ENCODE measurements at places on chromosomes 13 and 19. TPM values are rescaled to one million over a fixed set of nuclear protein-coding genes. Genes with fewer than 3 reads are reported as not detected.

DNA sequence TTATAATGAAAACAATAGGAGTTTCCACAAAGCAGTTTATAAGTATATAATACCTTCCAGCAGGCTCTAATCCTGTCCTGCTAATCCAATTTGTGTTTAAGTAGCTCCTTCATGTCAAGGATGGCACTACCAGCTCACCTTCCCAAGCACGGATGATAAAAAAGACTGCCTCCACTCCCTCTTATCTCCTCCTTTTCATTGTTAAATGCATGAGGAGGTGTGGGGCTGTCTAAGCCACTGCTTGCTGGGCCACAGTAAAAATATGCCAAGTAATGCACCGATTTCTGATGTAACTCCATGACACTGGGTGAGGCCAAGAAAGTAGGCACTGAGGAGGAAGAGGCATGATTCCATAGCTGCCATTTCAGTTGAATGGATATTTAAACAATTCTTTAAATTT, 193.1 kb downstream of the ZIC5 start:
- no peak for DNase-seq
- no peaks in the 10 kb centered on the region for H3K4me1 ChIP-seq
- H3K4me3 ChIP-seq, result no peak overlapping the region
- no peak overlapping the region for H3K27ac ChIP-seq
- H3K36me3 ChIP-seq, result no peaks in the 10 kb centered on the region

DNA sequence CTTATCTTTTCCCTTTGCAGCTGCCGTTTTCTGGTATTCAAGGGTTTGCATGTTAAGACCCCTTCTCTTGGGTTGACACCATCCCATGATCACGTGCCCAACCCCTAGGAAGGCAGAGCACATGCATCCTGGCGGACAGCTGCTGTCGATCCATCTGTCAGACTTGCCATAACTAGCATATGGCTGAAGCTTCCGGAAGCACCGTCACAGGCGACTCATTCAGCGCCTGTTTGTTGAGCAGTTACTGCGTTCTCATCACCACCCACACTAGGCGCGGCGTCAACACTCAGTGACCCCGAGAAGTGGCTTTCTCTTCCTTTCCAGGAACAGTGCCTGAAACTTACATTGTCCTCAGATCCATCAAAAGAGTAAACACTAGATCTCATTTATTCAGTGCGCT, 93.6 kb downstream of the SOX1 start:
- H3K27me3 ChIP-seq, result peaks cover 3% of the 10 kb centered on the region
- DNase-seq, result no peak
- no peak overlapping the region for H3K4me3 ChIP-seq

DNA sequence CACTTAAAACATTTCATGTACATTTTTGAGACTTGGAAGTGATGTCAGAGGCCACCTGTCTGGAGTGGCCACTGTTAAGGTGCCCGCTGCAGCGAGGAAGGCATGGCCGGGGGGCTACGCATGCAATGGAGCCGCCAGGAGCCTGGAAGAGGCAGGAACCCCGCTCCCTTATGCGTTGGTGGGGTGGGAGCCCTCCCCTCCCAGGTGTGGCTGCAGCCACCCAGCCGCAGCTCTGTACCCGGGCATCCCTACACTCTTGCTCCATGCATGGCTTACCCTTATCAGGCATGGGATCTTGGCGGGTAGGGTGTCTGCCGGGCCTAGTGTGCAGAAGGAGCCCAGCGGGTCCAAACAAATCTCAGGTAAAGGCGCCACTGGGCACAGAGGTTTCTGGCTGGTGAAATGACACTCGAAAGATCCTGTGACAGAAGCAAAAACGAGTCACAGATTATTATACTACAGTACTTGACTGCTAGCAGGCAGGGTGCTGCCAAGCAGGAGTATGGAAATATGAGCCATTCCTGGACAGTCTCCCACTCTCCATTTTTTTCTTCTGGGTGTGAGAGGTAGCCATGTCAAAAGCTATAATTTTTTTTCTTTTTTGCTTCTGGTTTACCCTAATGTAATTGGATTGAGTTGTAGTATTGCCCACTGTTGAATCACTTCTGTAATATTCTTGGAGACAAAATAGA, 1606.3 kb upstream of the MIR17HG start:
- no peak overlapping the region for H3K4me3 ChIP-seq
- H3K4me1 ChIP-seq, result no peaks in the 10 kb centered on the region
- no peaks in the 10 kb centered on the region for H3K27me3 ChIP-seq
- peak; percentile 22 for DNase-seq

GRCh38 chr19:33280351-33280921, 21.9 kb downstream of the CEBPA start:
- DNase-seq, result peak; percentile 72
- H3K4me1 ChIP-seq, result peaks cover 26% of the 10 kb centered on the region
- no peaks in the 10 kb centered on the region for H3K27me3 ChIP-seq
- no peak overlapping the region for H3K4me3 ChIP-seq
- no peaks in the 10 kb centered on the region for H3K36me3 ChIP-seq
- no peak overlapping the region for H3K27ac ChIP-seq

- H3K4me3 ChIP-seq, result peak overlapping the region; percentile 88
- no peaks in the 10 kb centered on the region for H3K27me3 ChIP-seq
- DNase-seq, result no peak
Measured at GRCh38 chr19:47110521-47111005, 3.0 kb downstream of the ZC3H4 start.

- H3K36me3 ChIP-seq, result no peaks in the 10 kb centered on the region
- DNase-seq, result no peak
- no peak overlapping the region for H3K4me3 ChIP-seq
- H3K4me1 ChIP-seq, result no peaks in the 10 kb centered on the region
- H3K27me3 ChIP-seq, result no peaks in the 10 kb centered on the region
- H3K27ac ChIP-seq, result no peak overlapping the region
Measured at GRCh38 chr19:42683917-42684513, 56.3 kb downstream of the PSG3 start.

- peak overlapping the region; percentile 92 for H3K27ac ChIP-seq
- peak; percentile 71 for DNase-seq
- H3K36me3 ChIP-seq, result no peaks in the 10 kb centered on the region
- H3K27me3 ChIP-seq, result no peaks in the 10 kb centered on the region
- H3K4me3 ChIP-seq, result no peak overlapping the region
Measured at GRCh38 chr19:16285769-16286498, 38.7 kb upstream of the KLF2 start.

GRCh38 chr13:24215732-24216131, 55.2 kb downstream of the SPATA13 start:
- peaks cover 21% of the 10 kb centered on the region for H3K4me1 ChIP-seq
- DNase-seq, result peak; percentile 59
- H3K4me3 ChIP-seq, result no peak overlapping the region
- H3K27me3 ChIP-seq, result no peaks in the 10 kb centered on the region
- peak overlapping the region; percentile 25 for H3K27ac ChIP-seq

- H3K36me3 ChIP-seq, result no peaks in the 10 kb centered on the region
- no peak for DNase-seq
- H3K27ac ChIP-seq, result no peak overlapping the region
- H3K4me3 ChIP-seq, result no peak overlapping the region
- no peaks in the 10 kb centered on the region for H3K27me3 ChIP-seq
Measured at GRCh38 chr19:50896591-50897190, 14.5 kb downstream of the KLK4 start.

DNA sequence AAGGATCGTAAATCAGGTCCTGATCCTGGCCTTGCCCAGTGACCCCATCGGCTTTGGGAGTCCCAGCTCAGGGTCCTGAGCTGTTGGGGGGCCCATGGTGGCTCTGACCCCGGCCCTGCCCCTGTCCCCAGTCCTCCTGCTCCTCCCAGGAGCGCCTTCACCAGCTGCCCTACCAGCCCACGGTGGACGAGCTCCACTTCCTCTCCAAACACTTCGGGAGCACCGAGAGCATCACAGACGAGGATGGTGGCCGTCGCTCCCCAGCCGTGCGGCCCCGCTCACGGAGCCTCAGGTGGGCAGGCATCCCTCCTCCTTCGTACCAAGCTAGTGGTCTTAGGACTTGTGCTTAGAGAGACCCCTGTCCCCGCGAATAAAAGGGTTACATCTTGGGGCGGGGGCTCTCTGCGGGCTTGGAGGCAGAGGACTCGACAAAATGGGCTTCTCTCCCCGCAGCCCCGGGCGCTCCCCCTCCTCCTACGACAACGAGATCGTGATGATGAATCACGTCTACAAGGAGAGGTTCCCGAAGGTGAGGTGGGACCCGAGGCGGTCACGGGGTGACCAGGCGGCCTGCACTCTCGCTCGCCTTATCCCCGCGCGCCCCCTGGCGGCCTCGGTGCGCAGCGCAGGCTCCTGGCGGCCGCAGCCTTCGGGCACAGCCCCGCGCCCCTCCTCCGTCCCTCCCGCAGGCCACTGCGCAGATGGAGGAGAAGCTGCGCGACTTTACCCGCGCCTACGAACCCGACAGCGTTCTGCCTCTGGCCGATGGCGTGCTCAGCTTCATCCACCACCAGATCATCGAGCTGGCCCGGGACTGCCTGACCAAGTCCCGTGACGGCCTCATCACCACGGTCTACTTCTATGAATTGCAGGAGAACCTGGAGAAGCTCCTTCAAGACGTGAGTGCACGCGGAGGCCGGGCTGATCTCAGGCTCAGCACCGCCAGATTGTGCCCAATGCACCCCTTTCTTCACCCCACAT, 9.1 kb downstream of the MAST1 start:
- peaks cover 33% of the 10 kb centered on the region for H3K27me3 ChIP-seq
- no peaks in the 10 kb centered on the region for H3K36me3 ChIP-seq
- peak overlapping the region; percentile 21 for H3K4me3 ChIP-seq

DNA sequence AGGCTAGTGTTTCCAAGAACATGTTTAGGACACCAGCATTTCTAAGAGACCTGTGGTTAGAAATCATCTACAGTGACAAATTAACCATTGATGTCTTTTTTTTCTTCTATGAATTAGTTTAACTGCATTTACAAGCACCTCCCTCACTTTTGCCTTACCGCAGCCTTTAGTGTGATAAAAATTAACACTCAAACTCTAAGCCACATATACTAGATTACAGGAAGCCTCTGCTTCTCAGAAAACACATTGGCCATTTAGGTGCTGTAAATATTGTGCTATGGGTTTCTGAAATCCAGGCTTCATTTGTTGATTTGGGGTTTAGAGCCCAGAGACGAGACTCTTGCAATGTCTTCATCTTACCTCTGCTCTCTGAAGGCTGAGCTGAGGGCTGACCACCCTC, 34.6 kb upstream of the OLFM4 start:
- no peak for DNase-seq
- H3K27ac ChIP-seq, result no peak overlapping the region
- H3K4me3 ChIP-seq, result no peak overlapping the region
- H3K4me1 ChIP-seq, result no peaks in the 10 kb centered on the region
- no peaks in the 10 kb centered on the region for H3K36me3 ChIP-seq

GRCh38 chr13:24166561-24166960, 6.0 kb downstream of the SPATA13 start:
- H3K36me3 ChIP-seq, result peaks cover 3% of the 10 kb centered on the region
- no peak overlapping the region for H3K27ac ChIP-seq
- H3K4me3 ChIP-seq, result no peak overlapping the region
- peaks cover 4% of the 10 kb centered on the region for H3K4me1 ChIP-seq
- H3K27me3 ChIP-seq, result peaks cover 5% of the 10 kb centered on the region

- no peak overlapping the region for H3K27ac ChIP-seq
- H3K27me3 ChIP-seq, result no peaks in the 10 kb centered on the region
- no peak overlapping the region for H3K4me3 ChIP-seq
- H3K4me1 ChIP-seq, result no peaks in the 10 kb centered on the region
Measured at GRCh38 chr13:77016251-77016812, 10.6 kb downstream of the FBXL3 start.

DNA sequence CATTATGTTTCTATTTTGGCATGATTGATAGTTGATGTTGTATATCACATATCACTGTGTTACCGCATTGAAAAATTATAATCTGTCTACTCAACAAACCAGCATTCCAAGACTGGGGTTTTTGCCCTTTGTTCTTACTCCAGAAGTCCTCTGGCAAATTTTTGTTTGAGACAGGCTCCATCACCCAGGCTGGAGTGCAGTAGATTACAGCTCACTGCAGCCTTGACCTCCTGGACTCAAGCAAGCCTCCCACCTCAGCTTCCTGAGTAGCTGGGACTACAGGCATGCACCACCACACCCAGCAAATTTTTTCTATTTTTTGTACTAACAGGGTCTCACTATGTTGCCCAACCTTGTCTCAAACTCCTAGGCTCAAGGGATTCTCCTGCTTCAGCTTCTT, 741.0 kb downstream of the PCDH9 start:
- no peak for DNase-seq
- no peaks in the 10 kb centered on the region for H3K4me1 ChIP-seq
- no peaks in the 10 kb centered on the region for H3K36me3 ChIP-seq

- DNase-seq, result no peak
- no peaks in the 10 kb centered on the region for H3K36me3 ChIP-seq
- no peaks in the 10 kb centered on the region for H3K4me1 ChIP-seq
Measured at GRCh38 chr13:105642511-105642958, 892.9 kb downstream of the EFNB2 start.

DNA sequence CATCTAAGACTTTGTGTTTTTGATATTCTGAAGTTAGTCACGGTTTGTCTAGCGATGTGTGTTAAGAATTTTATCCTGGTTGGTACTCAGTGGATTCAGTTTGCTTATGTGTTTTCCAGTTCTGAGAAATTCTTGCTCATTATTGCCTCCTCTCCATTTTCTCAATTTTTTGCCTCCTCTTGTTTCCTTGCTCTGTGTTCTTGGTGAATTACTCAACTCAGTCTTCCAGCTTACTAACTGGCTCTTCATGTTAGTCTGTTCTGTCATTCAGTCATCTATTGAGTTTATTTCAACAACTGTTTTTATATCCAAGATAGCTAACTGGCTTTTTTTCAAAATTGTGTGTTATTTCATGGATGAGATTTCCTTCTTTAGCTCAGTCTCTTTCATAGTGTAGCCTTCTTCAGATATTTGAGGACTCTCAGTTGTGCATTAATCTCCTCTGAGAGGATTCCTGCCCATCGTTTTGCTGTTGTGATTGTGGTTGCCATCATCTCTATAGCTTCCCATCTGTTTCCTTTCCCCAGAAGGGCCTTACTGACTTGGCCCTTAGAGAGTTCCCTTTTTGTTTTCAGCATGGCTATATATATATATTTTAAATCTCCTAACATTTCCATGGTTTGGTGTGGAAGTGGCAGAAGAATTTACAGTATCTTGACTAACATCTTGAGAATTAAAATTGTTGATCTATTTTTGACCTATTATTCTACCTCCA, 6.2 kb downstream of the SETDB2 start:
- no peak overlapping the region for H3K27ac ChIP-seq
- no peak overlapping the region for H3K4me3 ChIP-seq
- no peaks in the 10 kb centered on the region for H3K4me1 ChIP-seq
- no peaks in the 10 kb centered on the region for H3K27me3 ChIP-seq

GRCh38 chr13:54945973-54946372, 1917.4 kb downstream of the OLFM4 start:
- no peaks in the 10 kb centered on the region for H3K4me1 ChIP-seq
- no peak for DNase-seq
- H3K4me3 ChIP-seq, result no peak overlapping the region
- H3K27me3 ChIP-seq, result no peaks in the 10 kb centered on the region
- H3K27ac ChIP-seq, result no peak overlapping the region

Gene INSR
- total RNA-seq, result 17.9 TPM

Gene ZNF784
- total RNA-seq, result 5.3 TPM

Gene CDX2
- not detected for total RNA-seq

Gene CCNA1
- total RNA-seq, result 0.75 TPM

Gene NPHS1
- 0.09 TPM for total RNA-seq

Gene TMEM145
- 0.04 TPM for total RNA-seq

Gene CACNG7
- 0.04 TPM for total RNA-seq
